NCI-H510A (cell line): ENCODE measurements at places on chromosomes 13 and 19.

- no peak for DNase-seq
Measured at GRCh38 chr13:110118106-110118505, 188.9 kb downstream of the COL4A1 start.

GRCh38 chr19:13401388-13401787 lies 104.9 kb downstream of the CACNA1A start:
- peak; percentile 35 for DNase-seq

DNA sequence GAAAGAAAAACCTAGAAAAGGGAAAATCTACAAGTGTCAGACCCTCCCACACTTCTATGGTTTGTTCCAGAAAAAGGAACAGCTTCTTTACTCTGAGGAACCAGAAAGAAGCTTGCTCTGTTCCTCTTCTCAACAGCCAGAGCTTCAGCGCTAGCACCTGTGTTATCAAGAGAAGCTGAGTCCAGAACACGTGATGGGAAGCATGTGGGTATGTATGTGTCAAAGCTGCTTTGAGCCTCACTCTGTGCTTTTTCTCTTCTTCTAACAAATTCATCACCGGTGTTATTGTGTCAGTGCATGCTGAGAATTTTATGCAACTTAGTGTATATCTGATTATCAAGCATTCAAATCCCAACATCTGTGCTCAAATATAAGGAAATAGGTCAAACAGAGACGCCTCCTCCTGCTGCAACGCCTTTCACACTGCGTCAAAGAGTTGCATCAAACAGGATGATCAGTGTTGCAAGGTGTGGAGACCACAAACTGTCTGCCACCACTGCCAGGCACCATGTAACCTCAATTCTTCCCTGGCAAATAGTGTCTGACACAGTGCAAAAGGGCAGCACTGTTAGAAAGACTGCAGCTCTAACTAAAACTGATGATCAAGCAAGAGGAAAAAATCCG lies 83.9 kb downstream of the LRRC63 start:
- no peak for DNase-seq

- DNase-seq: no peak
Measured at GRCh38 chr19:49939721-49940481, 10.6 kb upstream of the NUP62 start.

- DNase-seq: no peak
Measured at GRCh38 chr13:110244071-110244830, 62.7 kb downstream of the COL4A1 start.

DNA sequence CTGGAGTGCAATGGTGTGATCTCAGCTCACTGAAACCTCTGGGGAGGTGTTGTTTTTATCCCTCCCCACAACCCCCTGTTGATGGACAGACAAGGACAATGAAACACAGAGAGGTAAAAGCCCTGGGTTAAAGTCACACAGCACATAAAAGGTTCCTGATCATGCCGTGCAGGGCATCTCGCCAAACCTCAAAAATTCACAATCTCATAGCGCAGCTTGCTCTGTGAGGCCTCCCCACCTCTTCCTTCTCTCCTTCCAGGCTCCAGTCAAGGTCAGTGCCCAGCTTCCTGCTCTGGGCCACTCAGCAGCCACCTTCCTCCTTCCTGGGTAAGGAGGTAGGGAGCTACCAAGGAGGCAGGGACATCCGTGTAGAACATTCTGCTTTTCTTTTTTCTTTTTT lies 2.3 kb downstream of the FUT2 start:
- DNase-seq: no peak

DNA sequence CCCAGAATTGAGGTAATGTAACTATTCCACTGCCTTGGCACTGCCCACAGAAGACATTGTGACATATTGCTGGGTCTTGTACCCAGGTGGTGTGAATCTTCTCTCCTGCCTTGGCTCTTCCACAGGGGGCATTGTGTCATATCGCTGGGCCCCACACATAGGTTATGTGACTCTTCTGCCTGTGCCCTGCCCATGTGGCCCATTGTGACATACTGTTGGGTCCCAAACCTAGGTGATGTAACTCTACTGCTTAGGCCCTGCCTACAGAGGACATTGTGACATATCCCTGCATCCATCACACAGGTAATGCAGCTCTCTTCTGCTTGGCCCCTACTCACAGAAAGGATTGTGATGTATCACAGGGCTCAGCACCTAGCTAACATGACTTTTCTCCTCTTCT lies 37.5 kb upstream of the ZNF254 start:
- no peak for DNase-seq

DNA sequence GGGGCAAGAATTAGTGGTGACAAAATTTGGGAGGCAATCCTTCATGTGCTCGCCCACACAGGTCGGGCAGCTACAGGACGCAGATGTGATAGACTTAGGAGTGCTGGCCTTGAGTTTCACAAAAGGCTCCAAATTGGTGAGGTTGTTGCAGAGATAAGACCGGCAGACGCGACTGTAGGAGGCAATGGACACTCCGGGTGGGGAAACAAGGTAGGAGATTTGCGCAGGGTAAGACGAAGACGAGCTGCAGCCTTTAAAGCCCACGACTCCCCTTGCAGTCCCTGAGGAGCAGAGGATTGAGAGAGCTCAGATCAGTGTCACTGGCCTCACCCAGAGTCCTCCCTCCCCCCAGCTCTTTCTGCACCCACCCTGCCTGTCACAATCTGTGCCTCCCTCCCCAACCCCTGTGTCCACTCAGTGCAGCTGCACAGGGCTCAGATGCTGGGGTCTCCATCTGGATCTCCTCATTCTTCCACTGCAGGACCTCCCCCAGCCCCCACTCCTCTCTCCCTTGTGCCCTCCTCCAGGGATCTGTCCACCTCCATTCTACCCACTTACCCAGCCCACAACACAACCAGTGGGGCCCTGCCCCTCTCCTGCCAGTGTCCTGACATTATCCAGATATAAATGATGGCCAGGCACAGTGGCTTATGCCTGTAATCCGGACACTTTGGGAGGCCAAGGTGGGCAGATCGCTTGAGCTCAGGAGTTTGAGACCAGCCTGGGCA lies 6.3 kb downstream of the LYPD4 start:
- DNase-seq: no peak

- DNase-seq: no peak
Measured at GRCh38 chr13:60137911-60138560, 25.7 kb downstream of the DIAPH3 start.

DNA sequence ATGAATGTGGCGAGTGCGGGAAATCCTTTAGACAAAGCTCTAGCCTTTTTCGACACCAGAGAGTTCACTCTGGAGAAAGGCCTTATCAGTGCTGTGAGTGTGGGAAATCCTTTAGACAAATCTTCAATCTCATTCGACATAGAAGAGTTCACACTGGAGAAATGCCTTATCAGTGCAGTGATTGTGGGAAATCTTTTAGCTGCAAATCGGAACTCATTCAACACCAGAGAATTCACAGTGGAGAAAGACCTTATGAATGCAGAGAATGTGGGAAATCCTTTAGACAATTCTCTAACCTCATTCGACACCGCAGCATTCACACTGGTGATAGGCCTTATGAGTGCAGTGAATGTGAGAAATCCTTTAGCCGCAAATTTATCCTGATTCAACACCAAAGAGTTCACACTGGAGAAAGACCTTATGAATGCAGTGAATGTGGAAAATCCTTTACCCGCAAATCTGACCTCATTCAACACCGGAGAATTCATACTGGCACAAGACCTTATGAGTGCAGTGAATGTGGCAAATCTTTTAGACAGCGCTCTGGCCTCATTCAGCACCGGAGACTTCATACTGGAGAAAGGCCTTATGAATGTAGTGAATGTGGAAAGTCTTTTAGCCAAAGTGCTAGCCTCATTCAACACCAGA lies 5.7 kb downstream of the ZNF551 start:
- DNase-seq: no peak

- DNase-seq: no peak
Measured at GRCh38 chr19:39341129-39341718, 997 bp upstream of the SAMD4B start.

GRCh38 chr19:36183245-36183628 lies 31.0 kb upstream of the COX7A1 start:
- DNase-seq: no peak

DNA sequence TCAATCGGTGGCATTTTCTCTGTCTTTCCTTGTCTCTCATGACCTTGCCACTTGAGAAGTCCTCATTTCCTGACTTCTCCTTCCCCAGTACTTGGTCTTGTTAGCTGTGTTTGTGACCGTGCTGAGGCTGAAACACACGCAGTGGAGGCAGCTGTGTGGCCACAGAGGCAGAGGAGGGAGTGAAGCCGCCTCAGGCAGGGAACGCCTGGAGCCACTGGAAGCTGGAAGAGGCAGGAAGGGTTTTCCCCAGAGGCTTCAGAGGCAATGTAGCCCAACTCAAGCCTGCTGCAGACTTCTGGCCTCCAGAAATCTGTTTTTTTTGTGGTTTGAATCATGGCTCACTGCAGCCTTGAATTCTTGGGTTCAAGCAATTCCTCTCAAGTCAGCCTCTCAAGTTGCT lies 29.2 kb upstream of the ARGLU1 start:
- no peak for DNase-seq

- no peak for DNase-seq
Measured at GRCh38 chr13:28355046-28355821, 139.7 kb downstream of the FLT1 start.

GRCh38 chr19:10677751-10678150 lies 23.5 kb upstream of the QTRT1 start:
- no peak for DNase-seq

GRCh38 chr13:51997186-51997585 lies 14.1 kb downstream of the ATP7B start:
- DNase-seq: no peak

DNA sequence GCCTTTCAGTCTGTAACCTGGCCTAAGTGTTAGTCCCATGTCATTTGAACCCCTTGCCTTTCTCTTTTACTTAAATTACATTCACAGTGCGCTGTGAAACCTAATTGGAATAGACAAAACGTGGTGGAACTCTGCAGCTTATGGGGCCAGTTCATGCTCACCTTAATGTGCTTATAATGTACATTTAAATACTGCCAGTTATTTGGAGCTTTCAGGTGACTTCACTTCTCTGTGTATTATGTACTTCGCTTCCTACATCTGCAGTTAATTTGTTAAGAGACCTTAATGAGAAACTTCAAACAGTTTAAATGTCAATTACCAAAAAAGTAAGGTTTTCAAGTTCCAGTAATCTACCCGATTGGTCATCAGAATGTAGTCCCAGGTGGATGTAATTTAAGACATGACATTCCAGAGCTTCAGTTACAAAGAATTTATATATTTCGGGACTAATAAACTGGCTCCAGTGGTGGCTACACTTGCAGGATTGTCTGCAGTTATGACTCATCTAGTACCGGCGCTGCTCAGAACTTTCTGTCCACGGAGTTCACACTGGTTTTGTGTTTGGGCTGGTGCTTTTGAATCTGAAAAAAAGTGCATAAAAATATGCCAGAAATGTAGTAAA lies 125.3 kb downstream of the TM9SF2 start:
- no peak for DNase-seq

DNA sequence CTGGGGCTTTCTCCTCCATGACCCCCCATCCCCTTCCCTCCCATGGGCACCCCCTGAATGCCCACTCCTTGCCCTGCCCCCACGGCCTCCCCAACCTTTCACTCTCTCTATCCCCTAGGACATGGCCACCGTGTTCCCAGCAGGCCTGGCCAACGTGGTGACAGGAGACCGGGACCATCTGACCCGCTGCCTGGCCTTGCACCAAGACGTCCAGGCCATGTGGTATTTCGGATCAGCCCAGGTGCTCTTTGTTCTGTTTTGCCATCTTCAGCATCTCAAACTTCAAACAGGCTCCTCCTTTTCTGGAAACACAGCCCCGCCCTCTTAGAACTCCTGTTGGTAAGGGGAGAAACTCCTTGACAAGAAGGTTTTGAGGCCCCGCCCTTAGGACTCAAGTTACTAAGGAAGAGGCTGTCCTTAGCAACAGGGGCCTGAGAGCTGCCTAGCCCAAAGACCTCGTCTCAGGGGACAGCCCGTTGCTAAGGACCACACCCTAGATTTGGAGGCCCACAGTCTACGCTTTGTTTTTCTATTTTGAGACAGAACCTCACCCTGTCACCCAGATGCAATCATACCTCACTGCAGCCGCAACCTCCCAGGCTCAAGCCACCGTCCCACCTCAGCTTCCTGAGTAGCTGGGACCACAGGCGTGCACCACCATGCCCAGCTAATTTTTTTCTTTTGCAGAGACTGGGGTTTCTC lies 5.1 kb upstream of the FLT3LG start:
- DNase-seq: no peak

- no peak for DNase-seq
Measured at GRCh38 chr19:18141031-18141430, 11.9 kb upstream of the PIK3R2 start.

DNA sequence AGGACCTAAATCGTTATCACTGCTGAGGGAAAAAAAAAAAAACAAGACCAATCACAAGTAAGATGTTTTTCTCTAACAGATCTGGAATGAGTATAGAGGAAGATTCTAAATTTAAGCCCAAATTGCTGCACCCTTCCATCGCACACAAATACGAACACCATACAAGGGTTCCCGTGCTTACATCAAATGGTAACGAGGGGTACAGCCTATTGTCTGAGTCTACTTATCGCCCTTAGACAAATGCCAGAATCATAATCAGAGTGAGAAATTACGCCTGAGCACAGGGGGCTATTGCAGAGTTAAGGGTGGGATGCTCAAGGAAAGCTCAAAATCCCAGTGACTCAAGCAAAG lies 603 bp downstream of the ZC3H13 start:
- DNase-seq: no peak

DNA sequence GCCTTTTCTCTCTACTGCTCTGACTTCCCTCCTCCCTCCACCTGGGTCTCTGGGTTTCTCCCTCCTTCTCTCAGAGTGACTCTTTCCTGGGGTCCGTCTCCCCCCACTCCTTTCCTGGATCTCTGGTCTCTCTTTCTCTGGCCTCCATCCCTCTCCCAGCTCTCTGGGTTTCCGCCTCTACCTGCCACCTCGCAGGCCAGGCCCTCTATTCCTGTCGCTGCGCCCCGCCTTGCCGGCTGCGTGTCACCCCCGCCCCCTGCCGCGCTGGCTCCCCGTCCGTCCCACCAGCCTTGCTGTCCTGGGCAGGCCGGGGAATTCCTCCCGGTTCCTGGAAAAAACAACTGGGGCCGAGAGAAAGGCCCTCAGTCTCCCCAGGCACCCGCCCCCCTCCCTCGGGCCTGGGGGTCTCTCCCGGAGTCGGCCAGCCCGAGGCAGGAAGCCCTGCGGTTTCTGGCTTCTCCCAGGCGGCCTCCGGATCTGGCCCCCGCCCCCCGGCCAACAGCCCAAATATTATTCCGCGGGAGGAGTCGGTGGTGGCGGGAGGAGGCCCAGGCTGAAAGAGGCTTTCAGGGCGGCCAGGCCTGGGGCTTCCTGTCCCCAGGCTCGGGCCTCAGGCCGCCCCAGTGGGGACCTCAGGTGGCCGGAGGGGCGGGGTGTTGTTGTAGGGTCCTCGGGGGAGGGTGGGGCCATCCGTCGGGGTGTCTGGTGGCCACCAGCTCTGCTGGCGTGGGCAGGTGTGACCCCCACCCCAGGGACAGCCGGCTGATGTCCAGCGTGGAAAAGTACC lies 9.3 kb downstream of the IRF2BP1 start:
- DNase-seq: no peak

GRCh38 chr19:34193439-34193838 lies 21.1 kb downstream of the LSM14A start:
- no peak for DNase-seq

DNA sequence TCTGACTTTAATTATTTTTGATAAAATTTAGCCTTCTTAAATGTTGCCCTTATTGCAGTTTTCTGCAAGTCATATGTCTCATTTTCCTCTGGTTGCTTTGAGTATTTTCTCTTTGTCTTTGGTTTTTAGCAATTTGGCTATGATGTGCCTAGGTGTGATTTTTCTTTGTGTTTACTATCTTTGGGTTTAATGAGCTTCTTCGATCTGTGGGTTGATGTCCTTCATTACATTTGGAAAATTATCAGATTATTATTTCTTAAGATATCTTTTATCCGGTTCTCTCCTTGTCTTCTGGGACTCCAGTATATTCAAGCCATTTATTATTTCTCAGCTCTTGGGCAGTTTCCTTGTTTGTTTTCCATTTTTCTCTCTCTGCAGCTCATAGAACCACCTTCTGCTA lies 39.0 kb downstream of the WASF3 start:
- DNase-seq: no peak
